Thyroid gland (tissue), 4 donors: ENCODE measurements at places on chromosomes 7 and 10.
A peak's percentile ranks its signal among the peaks of the same experiment; 100 is the strongest.

DNA sequence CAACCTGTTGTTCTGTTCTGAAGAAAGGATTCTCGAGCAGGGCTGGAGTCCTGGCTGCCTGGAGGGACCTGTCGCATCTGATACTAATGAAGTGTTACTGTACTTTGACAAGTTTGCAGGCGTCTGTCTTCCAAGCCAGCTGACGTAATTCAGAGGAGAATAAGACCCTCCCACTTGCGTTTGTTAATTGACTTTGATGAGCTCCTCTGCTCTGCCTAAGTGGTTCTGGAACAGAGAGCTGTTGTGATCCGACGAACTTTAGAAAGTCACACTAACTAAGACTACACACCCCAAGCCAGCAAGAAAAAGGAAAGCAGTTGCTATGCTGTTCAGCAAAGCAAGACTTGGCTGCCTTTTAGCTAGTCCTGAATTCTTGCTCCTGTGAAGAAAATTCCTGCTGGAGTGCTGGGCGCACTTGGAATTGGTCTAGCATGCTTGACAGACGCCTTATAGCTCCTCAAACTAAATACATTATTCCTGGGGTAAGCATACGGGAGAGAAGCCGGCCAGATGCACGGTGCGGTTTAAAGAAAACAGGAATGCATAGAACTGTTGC, 200.3 kb downstream of the CACNB2 start:
- peak; percentile 32 for DNase-seq

DNA sequence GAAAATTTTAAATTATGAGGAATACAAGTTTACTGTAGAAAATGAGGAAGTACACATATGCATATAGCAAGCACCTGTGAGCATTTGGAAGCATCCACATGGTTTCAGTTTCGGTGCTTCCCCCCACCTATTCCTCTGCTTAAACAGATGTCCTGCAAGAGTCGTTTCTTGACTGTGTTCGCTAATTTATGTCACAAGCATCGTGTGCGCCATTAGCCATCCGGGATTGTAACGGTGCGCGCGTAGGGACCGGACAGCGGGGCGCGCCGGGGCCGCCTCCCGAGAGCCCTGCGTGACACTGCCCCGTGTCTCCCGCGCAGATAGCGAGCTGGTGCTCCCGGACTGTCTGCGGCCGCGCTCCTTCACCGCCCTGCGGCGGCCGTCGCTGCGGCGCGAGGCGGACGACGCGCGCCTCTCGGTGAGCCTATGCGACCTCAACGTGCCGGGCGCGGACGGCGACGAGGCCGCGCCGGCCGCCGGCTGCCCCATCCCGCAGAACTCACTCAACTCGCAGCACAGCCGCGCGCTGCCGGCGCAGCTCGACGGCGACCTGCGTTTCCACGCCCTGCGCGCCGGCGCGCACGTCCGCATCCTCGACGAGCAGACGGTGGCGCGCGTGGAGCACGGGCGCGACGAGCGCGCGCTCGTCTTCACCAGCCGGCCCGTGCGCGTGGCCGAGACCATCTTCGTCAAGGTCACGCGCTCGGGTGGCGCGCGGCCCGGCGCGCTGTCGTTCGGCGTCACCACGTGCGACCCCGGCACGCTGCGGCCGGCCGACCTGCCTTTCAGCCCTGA, 90.9 kb downstream of the NEURL1 start:
- DNase-seq, result no peak

DNA sequence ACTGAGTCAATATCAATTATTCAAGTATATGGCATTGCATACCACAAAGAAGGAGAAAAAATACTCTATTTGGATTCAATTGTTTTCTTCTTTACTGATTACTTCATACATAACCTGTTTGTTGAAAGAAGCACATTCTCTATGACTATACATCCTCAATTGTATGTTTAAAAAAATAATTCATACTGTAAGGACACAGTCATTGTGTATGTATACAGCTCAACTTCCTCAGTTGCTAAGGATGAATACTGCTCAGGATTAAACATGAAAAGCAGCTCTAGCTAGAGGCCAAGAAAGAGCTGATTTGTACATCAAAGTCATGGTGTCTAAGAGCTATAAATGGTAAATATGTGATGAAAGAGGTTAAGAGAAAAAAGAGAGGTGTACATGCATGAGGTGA, 15.8 kb upstream of the BPGM start:
- DNase-seq, result no peak

- peak; percentile 83 for DNase-seq
Measured at GRCh38 chr10:79038841-79039201, 29.9 kb upstream of the ZMIZ1 start.

GRCh38 chr7:32318300-32319011, 171.7 kb downstream of the LSM5 start:
- peak; percentile 41 for DNase-seq

DNA sequence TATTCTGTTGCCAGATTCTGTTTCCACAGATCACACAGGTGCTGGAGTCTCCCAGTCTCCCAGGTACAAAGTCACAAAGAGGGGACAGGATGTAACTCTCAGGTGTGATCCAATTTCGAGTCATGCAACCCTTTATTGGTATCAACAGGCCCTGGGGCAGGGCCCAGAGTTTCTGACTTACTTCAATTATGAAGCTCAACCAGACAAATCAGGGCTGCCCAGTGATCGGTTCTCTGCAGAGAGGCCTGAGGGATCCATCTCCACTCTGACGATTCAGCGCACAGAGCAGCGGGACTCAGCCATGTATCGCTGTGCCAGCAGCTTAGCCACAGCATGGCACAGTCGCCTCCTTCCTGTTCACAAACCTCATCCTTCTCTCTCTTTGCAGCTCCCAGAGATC, 237.5 kb upstream of the PRSS1 start:
- no peak for DNase-seq

GRCh38 chr7:27032839-27033238, 63.0 kb downstream of the HOXA1 start:
- no peak for DNase-seq

DNA sequence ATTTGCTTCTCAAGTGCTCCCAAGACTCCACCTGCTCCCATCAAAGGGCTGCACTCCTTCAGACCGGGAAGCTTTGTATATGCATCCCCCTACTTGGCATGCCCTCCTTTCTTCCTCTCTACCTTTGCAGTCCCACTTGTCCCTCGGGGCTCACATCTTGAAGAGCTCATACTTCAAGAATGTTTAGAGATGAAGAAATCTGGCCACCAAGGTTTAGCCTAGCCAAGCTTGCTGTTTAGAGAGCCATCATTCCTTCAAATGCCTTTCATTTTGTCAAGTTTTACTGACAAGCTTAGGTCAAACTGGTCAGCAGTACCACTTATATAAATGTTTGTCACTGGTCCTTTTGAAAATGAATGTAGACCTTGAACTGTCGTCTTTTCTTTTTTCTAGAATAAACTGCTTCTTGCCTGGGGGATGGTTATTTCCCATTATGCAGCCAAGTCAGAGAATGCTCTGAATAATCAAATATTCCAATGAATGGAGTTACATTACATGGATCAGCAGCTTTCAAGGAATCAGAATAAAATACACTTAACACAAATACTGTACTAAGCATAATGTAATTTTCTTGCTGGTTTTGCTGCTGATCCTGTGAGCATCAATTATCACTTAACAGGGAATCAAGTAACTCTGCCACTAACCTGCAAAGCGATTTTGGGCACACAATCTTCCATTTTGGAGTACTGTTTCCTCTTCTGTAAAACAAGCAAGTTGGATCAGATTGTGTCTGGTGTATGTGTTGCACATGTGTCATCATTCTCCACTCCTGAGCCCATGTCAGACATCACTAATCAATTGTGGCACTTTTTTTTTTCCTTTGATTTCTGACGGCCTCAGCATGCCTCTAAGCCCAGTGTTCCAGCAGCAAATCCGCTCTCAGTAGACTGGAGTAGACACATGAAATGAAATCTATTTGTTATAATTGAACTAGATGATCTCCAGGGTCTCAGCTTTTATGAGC, 357.9 kb downstream of the PTEN start:
- DNase-seq, result no peak

DNA sequence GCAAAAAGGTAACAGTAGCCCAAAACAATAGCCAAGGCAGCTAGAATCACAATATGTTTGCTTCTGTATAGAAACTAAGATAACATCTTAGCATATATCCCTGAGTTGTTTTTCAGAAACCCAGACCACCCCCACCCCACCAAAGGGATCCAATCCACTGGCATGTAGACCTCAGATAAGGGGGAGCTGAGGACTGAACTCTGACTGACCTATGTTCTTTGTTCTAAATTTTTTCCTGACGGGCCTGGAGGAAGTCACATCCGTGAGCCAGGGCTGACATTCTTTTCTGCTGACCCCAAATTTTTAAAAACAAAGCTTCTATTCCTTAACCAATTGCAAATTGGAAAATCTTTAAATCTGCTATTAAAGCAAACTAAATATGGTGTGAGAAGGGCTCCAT, 493.9 kb upstream of the IGFBP3 start:
- no peak for DNase-seq
